ENCODE measurements at places on chromosomes 2 and 18.
A peak's percentile ranks its signal among the peaks of the same experiment; 100 is the strongest.

DNA sequence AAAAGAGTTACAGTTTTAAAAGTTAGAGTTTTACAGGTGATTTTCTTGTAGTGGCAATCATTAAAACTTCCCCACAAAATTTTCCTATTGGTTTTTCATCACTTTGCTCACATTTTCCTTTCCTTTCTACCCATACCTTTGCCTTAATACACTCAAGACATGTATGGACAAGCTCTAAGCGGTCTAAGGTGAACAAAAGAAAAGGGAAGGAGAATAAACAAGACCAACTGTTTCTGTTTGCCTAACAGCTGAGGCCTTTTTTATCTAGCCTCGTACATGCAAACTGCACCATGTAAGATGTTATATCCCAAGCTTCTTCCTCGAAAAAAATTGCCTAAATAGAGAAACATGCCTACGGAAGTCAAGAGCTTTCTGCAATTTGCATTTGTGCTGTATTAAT lies 33.9 kb upstream of the TBC1D8 start:
- no peak for DNase-seq

DNA sequence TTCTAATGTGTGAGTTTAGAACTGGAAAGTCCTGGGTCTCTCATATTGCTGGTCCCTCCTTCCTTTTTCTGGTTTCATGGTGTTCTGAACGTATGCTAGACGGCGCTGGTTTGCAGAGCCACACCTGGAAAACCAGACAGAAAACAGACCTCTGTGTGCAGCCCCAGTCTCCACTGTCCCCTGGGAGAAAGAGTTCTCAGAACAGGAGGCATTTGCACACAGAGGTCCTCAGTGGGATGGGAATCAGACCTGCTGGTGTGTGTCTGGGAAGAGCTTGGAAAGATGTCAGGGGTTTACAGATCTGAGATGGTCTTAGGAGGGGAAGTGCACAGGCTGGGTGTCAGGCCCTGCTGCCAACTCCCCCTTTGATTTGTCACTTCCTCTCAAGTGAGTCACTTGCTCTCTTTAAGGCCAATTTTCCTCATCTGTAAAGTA lies 14.9 kb upstream of the MBP start:
- no peak for DNase-seq

- DNase-seq: no peak
Observed at GRCh38 chr2:114108249-114108648, 218.4 kb downstream of the ACTR3 start.

DNA sequence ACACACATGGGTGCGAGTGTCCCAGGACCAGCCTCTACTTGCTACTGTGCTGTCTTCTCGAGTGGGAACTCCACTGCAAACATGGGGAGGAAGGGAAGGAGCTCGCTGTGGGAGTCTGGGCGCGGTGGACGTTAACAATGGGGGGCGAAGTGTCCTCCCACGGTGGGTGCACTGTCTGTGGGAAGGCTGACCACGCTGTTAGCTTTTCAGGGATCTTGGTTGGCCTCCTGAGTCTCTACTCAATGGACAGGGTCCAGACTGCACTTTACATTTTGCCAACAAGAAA lies 146.7 kb downstream of the MBP start:
- DNase-seq: no peak

- no peak for DNase-seq
Observed at GRCh38 chr2:50612306-50612705, 419.6 kb downstream of the NRXN1 start.

- no peak for DNase-seq
Observed at GRCh38 chr2:68660658-68661057, 17.3 kb downstream of the PROKR1 start.

DNA sequence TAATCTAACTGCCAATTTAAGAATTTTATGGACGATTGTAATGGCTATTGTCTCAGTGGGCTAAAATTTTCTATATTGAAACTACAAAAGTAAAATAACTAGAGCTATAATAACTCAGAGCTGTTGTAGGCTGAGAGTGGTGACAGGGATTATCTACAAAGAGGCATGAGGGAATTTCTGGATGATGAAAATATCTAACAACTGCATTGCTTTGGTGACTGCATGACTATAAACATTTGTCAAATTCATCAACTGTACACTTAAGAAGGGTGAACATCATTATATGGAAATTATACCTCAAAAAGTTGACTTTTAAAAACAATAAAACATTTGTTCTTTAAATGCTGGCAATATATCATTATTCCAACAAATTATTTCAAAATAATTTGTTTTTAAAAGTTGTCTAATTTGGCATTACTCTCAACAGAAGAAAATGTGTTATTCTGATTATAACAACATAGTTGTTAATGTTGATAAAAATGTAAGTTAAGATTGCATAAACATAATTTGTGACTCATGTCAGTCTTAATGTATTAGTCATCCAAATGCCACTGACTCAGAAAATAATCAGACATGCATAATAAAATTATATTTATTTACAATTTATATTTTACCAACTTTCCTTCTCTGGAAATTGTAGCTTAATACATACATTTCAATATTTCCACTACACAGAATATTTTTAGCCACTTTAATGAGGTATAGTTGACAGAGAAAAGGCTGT lies 865.1 kb upstream of the VRK2 start:
- no peak for DNase-seq

GRCh38 chr2:149029307-149029965 lies 9.1 kb upstream of the LYPD6B start:
- DNase-seq: no peak

DNA sequence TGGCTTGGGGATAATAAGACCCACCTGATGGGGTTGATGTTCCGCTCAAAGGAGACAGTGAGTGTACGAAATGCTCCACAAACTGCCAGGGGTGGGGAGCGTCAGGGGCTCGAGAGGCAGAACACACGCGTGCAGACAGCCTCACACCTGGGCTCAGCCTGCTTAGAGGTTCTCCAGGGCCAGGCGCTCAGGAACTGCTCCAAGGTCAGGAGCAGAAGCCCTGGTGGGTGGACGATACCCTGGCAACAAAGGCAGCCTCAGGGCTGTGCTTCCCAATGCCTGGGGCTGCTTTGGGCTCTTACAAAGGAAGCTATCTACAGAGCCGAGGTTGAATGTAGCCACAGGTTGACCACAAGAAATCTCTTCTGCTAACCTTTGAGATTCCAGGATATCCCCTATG lies 114.4 kb downstream of the CLIP4 start:
- no peak for DNase-seq

DNA sequence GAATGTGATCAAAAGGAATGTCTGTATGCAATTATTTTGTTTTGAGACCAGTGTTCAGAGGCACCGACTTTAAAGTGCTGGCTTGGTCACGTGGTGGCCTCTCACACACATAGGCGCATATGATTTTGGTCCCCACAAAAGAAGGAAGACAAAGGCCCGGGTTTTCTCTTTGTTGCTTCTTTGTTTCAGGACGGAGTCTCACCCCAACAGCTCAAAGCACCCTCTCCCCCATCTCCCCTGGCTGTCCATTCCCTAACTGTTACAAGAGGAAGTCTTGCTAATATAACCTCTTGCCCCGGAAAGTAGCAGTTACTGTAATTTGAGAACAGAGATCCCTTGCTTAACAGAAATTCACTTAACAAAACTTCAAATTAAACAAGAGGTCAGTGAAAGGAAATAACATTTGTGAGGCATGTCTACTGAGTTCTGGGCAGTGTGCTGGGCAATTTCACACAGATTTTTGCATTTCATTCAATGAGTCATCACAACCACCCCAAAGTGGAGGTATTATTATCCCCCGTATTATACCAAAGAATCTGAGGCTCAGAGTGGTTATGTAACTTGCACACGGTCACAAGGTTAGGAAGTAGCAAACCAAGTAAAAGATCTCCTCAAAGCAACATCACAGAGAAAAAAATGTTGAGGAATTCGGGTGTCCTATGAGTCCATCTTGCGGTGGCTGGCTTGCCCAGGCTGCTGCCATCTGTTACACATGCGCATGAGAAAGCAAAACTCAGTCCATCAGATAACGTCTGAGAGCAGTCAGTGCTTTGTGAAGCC lies 75.8 kb downstream of the SDC1 start:
- DNase-seq: peak; percentile 72

DNA sequence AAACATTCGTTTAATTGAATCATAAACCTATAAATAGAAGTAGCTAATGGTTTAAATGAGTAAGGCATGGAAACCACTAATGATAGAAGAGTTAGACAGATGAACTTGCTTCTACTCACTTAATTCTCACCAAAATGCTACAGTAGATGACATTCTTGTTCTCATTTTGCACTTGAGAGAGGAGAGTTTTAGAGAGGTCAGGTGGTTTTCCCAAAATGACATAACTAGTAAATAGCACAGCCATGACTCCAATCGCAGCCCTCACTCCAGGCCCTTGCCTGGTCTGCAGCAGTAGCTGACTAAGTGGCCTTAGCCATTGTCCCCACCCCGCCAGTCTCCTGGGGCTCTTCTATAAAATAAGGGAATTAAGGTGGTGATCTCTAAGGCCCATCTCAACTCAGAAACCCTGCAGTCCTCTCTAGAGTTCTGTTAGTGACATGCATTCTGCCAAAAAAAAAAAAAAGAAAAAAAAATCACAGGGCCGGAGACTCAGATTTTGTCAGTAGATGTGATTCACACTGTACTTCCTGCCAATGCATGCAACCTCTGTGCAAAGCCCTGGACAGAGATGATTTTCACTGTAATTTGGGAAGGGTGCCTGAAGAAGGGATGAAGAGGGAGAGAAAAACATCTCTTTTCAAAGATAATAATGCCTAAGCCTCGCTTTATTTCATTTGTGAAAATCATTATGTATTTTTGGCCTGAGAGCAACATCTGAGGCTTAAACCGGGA lies 221.8 kb downstream of the ANAPC1 start:
- no peak for DNase-seq

- no peak for DNase-seq
Observed at GRCh38 chr18:57561728-57562423, 24.6 kb downstream of the FECH start.

DNA sequence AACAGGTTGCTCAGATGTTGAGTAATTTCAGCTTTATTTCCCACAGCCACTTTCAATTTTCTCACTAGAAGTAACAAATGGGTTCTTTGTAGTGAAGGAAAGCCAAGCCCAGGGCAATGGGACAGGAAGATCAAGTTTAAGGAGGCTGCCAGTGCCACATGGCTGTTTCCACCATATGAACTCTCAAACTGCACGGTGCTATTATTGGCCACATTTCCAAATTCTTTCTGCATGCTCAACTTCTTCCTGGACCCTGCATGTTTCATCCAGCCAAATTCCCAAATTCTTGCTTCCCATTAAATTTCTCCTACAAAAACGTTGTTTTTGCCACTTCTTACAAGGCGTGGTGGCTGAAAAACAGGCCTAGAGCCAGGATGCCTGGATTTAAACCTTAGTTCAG lies 193.3 kb upstream of the SPHKAP start:
- DNase-seq: no peak

DNA sequence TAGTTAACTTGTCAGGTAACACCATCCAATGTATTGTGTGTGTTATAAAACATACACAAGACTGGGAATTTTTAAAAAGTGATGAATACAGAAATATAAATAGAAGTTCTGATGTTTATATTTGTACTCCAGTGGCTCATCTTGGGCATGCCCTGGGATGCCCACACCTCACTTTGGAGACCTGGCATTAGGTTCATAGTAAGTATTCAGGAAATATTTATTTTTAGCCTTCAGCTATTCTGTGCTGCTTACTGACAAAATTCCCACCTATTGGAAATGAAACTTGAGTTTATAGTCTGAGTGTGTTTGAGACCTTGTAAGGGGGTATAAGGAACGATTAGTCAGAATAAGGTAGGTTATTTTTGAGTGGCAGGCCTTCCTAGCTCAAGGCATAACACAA lies 67.5 kb downstream of the MYO1B start:
- DNase-seq: no peak

DNA sequence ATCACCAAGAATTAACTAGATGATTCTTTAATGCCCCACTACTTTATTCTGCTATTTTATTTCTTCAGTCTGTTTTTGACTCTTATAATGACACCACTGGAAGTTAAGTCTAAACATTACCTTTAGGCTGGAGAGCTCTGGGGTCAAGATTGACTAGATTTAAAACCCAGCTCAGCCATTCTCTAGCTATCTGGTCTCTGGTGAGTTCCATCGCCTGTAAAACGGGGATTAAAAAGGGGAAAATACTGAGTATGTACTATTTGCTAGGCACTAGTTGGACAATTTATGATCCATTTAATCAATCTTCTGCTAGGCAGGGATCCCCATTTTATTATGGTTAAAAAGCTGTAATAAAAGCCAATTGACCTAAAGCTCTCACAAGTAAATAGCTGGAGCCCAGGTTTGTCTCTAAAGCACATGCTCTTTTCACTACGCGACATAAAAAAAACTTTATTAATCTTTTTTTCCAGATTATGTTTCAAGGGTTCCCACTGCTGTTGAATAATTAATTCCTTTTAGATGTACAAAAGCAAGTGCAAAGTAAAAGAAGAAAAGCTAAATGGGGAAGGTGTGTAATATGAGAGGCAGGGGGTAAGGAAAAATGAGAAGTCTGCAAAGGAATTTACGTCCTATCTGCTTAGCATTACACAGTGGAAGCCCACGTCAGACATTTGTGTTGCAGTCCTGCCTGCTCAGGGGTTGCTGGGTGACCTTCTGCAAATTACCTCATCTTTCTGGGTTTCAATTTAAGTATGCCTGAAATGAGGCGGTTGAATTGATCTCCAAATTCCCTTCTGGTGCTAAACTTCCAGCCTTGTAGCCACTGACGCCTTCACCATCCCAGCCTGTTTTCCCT lies 918 bp upstream of the NABP1 start:
- peak; percentile 77 for DNase-seq

DNA sequence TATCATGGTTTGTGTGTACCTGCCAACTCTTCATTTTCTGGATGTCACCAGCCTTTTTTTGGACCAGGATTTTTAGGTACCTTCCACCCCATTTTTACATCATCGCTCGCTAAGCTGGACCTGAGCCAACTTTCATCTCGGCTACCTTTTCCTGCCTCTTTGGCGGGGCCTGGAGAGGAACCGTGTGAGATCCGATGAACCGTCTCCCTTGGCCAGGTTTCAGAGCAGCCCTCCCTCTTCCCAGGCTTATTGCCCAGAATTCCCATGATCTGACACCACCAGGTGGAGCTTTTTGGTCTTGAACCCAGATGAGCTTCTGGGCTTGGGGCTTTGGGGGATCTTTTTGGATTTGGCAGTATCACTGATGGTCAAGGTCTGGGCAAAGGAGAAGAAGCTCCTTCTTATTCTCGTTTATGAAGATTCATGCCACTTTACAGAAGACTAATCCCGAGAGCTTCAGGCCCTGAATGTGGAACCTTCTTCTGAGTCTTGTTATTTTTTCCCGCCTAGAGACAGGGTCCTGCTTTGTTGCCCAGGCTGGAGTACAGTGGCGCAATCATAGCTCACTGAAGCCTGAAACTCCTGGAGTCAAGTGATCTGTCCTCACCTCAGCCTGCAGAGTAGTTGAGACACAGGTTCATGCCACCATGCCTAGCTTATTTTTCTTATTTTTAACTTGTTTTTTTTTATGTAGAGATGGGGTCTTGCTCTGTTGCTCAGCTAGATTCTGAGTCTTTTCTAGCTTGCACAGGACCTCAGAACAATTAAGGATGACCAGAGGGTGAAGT lies 50.4 kb downstream of the GATA6 start:
- DNase-seq: no peak

GRCh38 chr2:155266583-155266982 lies 568.1 kb downstream of the KCNJ3 start:
- DNase-seq: no peak

GRCh38 chr2:119598596-119599263 lies 54.5 kb downstream of the CFAP221 start:
- no peak for DNase-seq

Measured in skeletal muscle cell (primary cell).